ENCODE measurements at places on chromosomes 11 and 22. TPM values are rescaled to one million over a fixed set of nuclear protein-coding genes. Genes with fewer than 3 reads are reported as not detected.

- DNase-seq: no peak
These were observed 81.6 kb downstream of the PDHX start for GRCh38 chr11:34997952-34998528.

FIBIN gene
- total RNA-seq: 40.0 TPM

USP2 gene
- total RNA-seq: 5.0 TPM

- no peak for DNase-seq
These were observed 4.2 kb upstream of the FAM118A start for GRCh38 chr22:45305456-45306075.

DNA sequence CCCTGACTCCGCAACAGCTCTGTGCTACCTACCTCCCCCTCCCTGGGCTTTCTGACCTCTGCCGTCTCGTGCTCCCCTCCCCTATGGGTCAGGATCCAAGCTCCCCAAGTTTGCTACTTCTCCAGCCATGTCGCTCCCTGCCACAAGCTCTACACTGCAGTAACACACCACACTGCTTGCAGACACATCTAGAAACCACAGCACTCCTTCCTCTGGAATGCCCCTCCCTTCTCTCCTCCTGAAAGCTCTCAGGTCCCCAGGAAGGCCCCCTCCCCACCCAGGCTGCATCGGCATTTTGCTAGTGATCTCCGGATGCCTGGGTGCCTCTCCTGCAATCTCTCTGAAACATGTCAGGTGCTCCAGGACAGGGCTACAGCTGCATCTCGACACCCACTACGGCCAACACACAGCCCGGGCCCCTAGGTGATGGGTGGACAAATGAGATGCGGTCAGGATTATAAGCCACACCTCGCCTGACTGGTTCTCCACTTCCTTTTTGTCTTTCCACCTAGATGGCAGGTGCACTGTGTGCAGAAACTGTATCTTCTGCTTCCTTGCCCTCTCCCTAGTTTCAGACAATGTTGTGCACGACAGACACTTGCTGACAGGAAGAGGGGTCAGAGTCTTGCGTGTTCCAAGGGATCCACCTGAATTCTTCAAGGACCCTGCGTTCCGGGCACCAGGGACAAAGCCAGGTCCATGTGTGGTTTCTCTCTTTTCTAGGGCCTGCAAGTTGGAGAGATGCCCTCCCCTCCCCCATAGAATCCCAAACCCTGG lies 22.9 kb downstream of the RPUSD4 start:
- DNase-seq: no peak

DNA sequence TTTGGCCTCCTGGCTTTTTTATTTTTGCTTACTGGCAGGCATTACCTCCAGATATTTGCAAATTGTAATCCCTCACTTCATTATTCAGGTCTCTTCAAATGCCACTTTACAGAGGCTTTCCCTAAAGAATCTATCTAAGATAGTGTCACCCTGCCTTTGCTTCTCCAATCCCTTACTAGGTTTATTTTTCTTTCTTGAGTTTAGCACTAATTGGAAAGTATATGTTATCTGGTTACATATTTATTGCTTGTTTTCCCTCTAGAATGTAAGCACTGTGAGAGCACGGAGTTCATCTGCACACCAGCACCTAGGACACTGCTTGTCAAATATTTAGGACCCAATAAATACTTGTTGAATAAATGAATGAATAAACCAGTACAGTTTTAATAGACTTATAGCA lies 3.5 kb downstream of the KIF18A start:
- DNase-seq: no peak

GRCh38 chr11:104581246-104581980 lies 316.8 kb downstream of the CASP12 start:
- no peak for DNase-seq

GLB1L2 gene
- total RNA-seq: 7.2 TPM

PPP6R3 gene
- total RNA-seq: 128 TPM

TANGO2 gene
- total RNA-seq: 57.5 TPM

- DNase-seq: no peak
These were observed 123.6 kb downstream of the CCDC34 start for GRCh38 chr11:27239305-27239942.

- DNase-seq: no peak
These were observed 204.2 kb downstream of the AASDHPPT start for GRCh38 chr11:106281455-106282173.

GRCh38 chr11:57336111-57336666 lies 497 bp upstream of the SSRP1 start:
- no peak for DNase-seq

DNA sequence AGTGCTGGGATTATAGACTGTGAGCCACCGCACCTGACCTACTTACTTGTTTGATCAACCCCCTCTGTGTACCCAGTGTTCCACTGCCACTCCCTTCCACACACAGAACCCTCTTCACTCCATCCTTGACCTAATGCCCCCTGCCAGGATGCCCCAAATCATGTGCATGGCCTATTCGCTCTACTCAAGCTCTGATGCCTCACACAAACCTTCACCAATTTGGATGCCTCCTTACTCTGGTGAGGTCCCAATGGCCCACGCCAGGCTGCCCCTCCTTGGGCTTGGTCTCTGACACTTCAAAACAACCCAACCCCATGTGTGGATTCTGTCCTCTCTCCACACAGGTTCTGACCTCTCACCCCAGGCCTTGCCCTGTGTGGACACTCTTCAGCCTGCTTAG lies 9.4 kb upstream of the PSMC3 start:
- peak; percentile 45 for DNase-seq

Measured in upper lobe of left lung (tissue), 6 donors.